Activated T-helper 1 cell treated with Interleukin-2 at 50 U/mL for 16 hours (primary cell): ENCODE measurements at places on chromosomes 3 and 15.

DNA sequence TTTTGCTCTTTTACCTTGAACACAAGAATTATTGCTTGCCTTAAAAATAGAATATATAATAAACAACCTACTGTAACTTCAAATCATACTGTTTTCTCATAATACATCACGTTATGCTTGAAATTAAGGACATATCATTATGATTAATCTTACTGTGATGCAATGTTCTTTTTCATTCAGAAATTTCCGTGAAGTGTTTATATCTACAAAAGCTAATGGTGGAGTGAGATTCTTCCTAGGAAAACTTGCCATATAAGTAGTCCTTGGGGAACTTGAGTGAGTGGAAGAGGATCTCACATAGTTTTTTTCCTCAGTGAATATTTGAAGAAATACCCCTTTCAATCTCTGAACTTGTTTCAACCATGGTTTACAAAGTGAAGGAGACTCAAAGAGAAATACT is 498.7 kb upstream of the CBLB start:
- DNase-seq, result no peak

GRCh38 chr15:67879440-67880129 is 39.7 kb upstream of the RNU6-1 start:
- DNase-seq, result no peak

DNA sequence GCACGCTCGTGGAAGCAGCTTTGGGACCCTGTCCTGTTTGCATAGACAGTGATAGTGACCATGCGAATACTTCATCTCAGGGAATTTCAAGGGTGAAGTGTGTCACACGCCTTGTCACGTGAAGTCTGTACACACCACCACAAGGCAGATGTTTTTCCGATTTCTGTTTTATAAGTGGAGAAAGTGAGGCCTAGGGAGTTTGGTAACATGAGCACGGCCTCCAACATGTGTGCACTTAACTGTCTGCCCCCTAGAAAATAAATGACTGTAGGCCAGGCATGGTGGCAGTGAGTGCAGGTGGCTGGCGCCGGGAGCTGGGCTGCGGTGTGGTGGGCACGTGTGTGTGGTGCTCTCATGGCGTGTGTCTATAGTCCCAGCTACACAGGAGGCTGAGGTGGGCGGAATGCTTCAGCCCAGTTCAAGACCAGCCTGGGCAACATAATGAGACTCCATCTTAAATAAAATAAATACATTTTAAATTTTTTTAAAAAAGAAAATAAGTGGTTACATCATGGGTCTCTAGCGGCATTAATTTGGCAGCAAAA is 42.0 kb downstream of the WHAMM start:
- no peak for DNase-seq

- no peak for DNase-seq
These were observed at the start of gene VGLL3 for GRCh38 chr3:86990734-86991481. Gene VGLL3, minus strand, starts transcription at chr3:86991149. Its CDS starts 406 bp downstream, at chr3:86990743.

GRCh38 chr3:140363801-140364200 is 314.1 kb upstream of the TRIM42 start:
- no peak for DNase-seq

DNA sequence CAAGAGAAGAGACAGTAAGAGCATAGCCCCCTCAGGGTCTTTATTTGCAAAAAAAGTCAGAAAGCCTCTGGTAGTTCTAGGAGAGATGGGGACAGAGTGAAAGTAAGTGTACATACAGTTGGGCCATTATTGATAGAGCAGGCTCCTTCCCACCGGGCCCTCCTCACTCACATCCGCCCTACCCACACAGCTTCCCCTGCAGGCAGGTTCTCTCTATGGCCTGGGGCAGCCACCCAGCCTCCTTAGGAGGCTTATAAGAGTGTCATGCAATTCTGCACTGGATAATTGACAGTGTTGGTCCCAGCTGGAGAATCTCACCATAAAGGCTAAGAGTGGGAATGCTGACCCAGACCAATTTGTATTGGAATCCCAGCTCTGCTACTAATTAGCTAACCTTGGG is 49.5 kb downstream of the SLC30A4 start:
- DNase-seq, result no peak

- no peak for DNase-seq
These were observed 9.2 kb upstream of the PGPEP1L start for GRCh38 chr15:99016680-99017321.

DNA sequence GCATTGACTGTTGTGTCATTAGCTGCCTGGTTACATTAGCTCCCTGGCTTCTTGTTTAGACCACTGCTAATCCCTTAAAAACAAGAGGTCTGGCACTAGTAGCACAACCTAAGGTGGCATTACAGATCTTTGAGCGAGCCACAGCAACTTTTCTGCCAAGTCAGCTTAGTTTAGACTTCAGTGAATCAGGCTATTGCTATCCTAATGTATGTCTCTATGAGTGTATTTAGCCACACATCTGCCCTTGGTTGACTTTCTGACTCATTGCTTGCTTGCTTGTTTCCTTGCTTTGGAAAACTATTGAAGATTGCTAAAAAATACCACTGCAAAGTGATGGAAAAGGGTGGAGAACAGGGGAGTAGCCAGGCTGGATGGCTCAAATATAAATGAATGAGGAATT is 50.2 kb downstream of the CHP1 start:
- DNase-seq, result no peak

DNA sequence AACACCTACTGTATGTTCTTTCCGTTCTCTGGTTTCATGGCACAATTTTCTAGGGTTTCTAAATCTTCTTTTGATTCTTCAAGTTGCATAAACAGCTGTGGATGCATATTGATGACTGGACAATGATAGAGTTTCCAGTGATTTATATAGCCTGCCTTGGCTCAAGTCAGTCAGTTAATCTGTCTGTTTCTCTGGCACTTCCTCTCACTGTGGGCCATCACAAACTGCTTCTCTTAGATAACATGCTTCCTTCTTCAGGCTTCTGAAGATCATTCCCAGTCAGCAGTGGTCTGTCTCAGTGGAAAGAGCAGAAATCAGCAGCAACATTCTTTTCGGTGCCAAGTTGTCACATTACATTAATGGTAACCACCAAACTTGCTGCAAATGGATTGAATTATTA is 207.2 kb downstream of the RYR3 start:
- no peak for DNase-seq

- peak; percentile 5 for DNase-seq
These were observed 656 bp downstream of the SLMAP start for GRCh38 chr3:57756528-57757401.

GRCh38 chr15:94722024-94722636 is 490.8 kb downstream of the MCTP2 start:
- DNase-seq, result no peak

- no peak for DNase-seq
These were observed 19.4 kb downstream of the SCN5A start for GRCh38 chr3:38630070-38630469.

GRCh38 chr15:75145027-75145841 is 56.4 kb upstream of the C15orf39 start:
- DNase-seq, result no peak

GRCh38 chr3:138593488-138594149 is 441 bp downstream of the CEP70 start:
- no peak for DNase-seq

DNA sequence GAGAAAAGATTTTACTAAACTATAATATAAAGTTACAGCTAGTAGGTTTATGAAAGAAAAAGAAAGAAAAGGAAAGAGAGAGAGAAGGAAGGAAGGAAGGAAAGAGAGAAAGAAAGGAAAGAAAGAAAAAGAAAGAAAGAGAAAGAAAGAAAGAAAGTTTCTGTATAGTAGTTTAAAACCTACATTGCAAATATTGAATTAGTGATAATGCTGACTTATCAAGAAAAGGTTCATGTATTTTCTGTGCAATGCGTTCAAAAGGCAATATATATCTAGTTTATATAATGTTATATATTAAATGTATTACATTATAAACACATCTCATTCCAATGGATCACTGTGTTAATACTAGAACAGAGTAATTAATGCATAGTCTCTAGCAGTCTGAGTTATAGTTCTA is 648.4 kb downstream of the ZBBX start:
- DNase-seq, result no peak

DNA sequence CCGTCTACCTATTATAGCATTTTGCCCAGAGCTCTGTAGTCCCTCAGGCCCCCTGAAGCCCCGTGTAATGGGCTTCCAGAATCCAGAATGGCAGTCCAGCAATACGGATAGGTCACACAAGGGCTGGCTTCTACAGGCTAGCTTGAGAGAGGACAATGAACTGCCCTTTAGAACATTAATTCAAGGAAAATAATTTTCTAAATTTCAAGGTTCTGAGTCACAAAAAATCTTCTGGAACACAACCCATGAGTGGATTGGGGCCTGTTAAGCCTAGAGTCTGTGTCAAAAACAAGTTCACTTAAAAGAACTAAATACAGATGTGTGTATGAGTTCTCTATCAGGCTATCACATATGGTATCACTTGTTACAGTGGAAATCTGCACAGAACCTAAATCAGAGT is 28.8 kb downstream of the DCP1A start:
- DNase-seq, result no peak

GRCh38 chr3:8713901-8714759 is 19.5 kb upstream of the CAV3 start:
- no peak for DNase-seq

- no peak for DNase-seq
These were observed 70.7 kb downstream of the CHRD start for GRCh38 chr3:184450547-184450946.

GRCh38 chr3:158314426-158315357 is 204.8 kb downstream of the RSRC1 start:
- DNase-seq, result no peak

- DNase-seq, result no peak
These were observed 401.5 kb upstream of the GOLIM4 start for GRCh38 chr3:168497183-168497582.

GRCh38 chr3:178198329-178198728 is 337.9 kb upstream of the KCNMB2 start:
- no peak for DNase-seq

DNA sequence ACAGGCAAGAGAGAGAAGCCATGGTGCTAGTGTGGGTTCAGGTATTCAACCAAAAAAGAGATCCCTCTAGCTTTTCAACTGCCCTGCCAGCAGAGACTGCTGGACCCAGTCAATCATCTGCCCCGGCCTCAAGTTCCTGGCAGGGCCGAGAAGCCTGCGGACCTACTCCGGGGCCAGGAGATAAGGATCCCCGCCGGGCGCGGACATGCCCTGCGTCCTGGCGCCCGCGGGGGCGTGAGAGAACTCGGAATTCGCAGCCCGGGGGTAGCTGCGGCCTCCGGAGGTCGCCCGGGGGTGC is 821 bp upstream of the MAGI1 start:
- DNase-seq, result no peak

- no peak for DNase-seq
These were observed 61.7 kb downstream of the IL1RAP start for GRCh38 chr3:190575437-190576185.

GRCh38 chr3:28322464-28322863 is 26.1 kb upstream of the ZCWPW2 start:
- DNase-seq, result no peak

DNA sequence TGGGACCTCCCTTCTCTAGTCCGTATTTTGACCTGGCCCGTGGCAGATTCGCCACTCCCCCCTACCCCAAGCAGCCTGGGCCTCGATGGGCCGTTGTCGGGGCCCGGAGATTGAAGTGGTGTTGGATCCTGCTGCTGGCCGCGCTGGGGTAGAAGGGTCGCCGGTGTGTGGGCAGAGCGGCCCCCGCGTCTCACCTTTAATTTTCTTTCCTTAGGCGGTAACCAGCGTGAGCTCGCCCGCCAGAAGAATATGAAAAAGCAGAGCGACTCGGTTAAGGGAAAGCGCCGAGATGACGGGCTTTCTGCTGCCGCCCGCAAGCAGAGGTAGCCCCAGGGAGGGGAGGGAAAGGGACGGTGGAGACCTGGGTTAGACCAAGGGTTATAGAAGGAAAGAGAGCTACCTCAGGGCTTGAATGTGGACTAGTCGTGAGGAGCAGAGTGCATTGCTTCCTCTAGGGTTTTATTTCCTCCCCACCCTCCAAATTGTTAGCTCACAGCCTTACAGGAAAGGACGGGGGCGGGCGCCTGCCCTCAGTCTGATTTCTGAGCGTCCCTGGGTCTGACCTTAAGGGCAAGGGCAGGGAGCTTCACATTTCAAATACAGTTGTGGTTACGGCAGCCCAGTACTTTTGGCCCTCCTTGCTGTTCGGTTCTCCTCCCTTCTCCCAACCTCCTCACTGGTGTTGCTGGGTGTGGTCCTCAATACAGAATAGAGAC is 799 bp downstream of the SERF2 start:
- peak; percentile 7 for DNase-seq

GRCh38 chr3:147886879-147887278 is 477.7 kb downstream of the ZIC1 start:
- no peak for DNase-seq

DNA sequence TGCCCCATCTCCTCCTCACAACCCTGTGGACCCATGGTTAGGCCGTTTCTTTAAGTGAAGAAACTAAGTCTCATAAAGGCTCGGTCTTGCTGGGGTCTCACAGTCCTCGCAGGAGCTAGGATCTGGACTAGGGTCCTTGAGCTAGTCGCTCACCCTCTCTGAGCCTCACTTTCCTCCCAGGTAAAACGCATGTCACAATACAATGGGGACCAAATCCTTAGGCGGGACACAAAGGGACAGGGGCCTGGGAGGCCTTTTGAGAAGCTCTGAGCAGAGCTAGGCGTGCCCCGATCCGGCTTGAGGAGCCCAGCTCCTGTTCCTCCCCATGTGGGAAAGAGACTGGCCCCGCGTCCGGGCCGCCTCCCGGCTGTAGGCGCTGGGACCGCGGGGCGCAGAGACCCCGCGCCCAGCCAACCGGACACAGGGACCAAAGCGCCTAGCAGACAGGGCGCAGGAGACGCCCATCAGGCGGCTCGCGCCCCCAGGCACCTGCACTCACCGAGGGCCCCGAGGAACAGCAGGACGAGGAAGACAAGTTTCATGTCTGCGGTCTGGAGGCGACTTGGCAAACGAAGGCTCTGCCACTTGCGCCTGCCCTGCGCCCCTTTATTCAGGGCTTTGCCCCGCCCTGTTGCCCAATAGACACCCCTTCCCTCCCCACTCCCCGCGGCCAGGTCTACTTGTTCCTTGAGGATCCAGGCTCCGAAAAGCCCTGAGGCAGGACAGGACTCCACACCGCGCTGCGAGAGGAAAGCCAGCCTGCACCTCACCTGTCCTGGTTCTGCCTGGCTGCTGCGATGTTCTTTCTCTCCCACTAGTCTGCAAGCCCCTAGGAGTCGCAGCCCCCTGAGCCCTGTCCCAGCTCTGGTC is at the start of gene LTF:
Gene LTF (minus strand): TSS at position 580 of the 870 bp plus-strand sequence. CDS start 38 bp downstream, at position 542.
- DNase-seq, result no peak

- no peak for DNase-seq
These were observed 601.4 kb downstream of the CADM2 start for GRCh38 chr3:85560088-85560785.

- DNase-seq, result no peak
These were observed 44.7 kb downstream of the CEP152 start for GRCh38 chr15:48766196-48766595.

GRCh38 chr15:57606816-57607215 is 15.1 kb downstream of the MYZAP start:
- no peak for DNase-seq

DNA sequence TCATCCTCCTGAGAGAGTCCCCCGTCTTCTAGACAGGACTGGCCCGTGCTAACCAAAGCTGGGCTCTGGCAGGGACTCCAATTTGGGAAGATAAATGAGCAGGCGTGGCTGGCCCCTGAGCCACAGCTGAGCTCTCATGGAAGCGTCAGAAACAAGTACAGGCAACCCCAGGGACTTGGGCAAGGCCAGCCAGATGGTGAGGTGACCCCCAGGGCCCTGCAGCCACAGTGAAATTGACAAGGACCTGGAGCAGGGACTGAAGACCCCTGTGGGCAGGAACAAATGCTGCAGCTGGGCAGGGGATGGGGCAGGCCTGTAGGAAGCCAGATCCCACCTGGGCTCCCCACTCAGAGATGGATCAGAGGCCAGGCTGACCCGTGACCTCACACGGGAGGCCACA is 32.8 kb upstream of the CGNL1 start:
- no peak for DNase-seq

GRCh38 chr3:37502621-37503020 is 328.2 kb upstream of the LRRFIP2 start:
- DNase-seq, result no peak
